ENCODE measurements at places on chromosomes 2 and 18.

- DNase-seq, result no peak
Observed at GRCh38 chr2:234355808-234356365, 141.0 kb downstream of the ARL4C start.

DNA sequence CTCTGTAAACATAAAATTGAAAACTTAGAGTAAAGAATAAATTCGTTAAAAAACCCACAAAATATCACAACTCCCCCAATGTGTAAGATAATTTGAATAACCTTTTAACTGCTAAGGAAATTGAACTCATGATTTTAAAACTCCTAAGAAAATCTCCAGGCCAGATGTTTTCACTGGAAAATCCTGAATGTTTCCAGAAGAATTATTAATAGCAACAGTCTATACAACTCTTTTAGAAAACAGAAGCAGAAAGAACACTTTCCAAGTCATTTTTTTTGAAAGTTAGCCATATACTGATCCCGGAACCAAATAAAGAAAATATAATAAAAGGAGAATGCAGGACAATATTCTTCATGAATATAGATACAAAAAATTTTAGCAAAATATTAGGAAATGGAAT is 165.6 kb downstream of the ACOXL start:
- no peak for DNase-seq

DNA sequence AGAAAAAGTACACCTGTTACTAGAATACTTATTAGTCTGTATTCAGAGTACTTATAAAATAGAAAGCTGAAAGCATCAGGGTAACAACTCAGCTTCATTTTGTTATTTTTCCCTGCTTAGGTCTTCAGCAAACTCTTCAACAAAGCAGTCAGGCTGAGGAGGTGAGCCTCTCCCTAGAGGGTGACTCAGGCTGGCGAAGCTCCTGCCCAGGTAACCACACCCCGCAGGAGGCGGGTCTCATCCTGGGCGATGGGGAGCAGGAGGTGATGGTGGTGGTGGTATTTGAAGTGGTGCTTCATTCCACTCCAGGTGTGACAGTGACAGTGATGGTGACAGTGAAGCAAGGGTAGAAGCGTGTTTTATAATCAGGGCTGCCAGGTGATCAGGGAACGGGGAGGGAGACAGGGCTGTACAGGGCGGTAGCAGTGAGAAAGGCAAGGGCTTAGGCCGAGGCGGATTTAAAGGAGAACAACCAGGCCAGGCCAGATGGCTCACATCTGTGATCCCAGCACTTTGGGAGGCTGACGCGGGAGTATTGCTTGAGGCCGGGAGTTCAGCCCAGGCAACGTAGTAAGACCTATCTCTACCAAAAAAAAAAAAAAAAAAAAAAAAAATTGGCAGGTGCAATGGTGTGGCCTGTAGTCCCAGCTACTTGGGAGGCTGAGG is 127.1 kb downstream of the SOCS6 start:
- no peak for DNase-seq

DNA sequence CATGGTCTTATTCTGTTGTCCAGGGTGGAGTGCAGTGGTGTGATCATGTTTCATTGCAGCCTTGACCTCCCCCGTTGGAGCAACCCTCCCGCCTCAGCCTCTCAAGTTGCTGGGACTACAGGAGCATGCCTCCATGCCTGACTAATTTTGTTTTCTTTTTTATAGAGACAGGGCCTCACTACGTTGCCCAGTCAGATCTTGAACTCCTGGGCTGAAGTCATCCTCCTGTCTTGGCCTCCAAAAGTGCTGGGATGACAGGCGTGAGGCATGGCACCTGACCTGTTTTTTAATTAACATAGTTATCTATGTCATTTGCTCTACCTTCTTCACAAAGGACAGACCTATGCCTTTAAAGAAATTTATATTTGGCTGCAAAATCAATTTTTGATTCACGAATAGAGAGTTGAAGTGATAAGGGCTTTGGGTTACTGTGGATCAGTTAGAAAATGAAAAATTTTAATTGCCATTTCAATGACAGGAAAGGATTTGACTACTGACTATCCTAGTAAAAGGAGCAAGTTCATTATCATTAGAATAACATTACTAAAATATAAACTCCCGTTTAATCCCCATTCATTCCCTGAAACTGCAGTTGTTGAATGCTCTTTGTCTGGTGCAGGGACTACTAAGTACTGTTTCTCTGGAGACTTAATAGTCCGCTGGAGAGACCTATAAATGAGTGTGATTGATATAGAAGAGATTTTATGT is 3.7 kb downstream of the RNF138 start:
- DNase-seq, result no peak

DNA sequence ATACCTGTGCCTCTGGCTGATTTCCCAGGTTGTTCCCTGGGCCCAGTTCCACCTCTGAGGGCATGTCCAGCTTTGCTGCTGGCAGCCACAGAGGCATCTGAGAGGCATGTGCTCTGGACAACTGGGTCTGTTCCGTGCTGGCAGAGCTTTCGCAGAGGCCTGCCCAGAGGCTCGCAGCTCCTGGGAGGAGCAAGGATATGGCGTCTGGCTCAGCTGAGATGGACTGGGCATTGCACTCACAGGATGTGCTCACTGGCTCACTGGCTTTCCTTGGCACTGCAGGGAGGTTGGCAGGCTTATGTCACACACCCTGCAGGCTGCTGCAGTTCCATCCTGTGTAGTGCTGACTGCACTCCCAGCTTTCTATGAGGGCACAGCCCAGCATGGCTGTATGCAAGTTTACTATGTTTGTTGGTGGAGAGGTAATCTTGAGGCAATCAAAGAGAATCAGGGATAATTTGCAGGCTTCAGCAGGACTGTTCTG is 172.3 kb downstream of the PRKCE start:
- no peak for DNase-seq

DNA sequence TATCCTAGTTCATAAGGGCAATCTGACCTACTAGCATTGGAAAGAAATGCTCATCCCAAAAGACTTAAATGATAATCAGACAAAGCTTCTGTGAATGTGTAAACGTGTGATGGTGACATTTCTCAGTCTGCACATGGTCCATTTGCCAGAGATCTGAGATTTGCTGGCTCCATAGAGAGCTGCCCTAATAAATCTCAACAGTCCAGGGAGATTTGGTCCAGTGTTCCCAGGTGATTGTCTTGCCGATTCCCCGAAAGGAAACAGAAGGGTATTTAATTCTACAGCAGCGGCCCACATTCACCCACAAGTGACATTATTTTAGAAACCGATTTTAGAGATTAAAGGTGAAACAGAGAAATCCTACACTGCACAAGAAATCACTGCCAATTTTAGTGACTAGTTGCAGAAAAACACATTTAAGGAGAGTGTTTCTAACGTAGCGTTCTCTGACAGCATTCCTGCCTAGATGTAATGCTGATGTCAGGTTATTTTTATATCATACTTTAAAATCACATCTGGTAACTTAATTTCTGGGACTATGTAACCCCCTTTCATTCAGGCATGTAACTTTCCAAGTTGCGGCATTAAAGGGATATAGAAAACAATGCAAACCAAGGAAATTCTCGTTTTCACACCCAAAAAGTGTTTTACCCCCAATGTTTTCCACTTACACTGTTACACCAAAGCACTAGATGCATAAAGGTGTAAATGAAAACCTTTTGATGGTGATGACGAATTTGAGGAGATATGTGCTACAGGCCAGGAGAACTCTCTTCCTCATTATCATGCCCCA is 231.9 kb upstream of the FN1 start:
- no peak for DNase-seq

- no peak for DNase-seq
Observed at GRCh38 chr2:146623771-146624170, 1221.1 kb upstream of the ACVR2A start.

DNA sequence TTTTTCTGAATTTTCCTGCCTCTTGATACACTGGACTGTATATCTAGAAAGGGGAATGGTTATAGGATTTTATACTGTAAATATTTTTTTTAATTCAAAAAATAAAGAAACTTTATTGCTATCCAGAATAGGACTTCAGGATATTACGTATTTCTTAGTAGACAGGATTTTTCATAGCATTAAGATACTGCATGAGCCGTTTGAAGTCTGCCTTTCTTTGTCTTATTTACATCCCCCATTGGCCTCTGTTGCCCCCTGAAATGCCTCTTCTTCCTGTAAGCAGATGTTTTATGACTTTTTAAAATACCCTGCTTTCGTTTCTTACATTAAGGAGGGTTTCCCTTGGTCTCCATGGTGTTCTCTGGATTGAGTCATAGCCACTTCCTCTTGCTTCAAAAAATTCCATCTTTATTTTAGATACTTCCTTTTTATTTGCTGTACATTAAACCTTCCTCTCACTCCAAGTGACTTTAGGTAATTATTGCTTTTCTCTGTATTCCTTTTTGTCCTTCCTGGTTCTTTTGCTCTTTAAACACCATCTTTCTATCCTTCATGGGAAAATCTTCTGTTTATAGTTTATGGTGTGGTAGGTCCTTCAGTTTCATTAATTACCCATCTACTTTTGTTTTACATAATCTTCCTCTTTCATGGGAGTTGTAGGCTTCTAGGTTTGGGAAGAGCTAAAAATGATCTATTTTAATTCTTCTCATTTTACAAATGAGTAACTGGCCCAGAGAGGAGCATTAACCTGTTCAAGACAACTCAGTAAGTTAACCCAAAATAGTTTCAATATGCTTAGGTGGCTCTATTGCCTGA is 72.6 kb downstream of the ZNF532 start:
- no peak for DNase-seq

- no peak for DNase-seq
Observed at GRCh38 chr18:25648716-25649260, 296.8 kb upstream of the ZNF521 start.

DNA sequence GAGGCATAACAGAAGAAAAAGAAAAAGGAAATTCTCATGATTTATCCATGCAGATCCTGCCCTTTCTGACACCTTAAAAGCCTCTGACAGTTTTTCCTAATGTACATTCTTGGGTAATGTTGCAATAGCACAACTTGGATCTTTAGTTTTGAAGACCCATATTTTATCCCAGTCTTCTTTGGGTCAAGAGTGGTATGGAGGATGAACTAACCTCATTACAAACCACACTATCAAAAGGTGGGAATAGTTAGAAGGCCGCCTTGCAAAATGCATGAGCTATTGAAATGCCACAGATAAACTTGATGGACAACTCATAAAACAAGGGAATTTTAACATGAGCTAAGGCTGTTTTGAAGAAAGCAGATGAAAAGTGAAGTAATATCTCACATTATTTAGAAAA is 1479.8 kb upstream of the ACVR2A start:
- DNase-seq, result no peak

GRCh38 chr18:58135701-58136331 is 91.8 kb downstream of the NEDD4L start:
- peak; percentile 37 for DNase-seq

GRCh38 chr2:172227719-172228118 is 125.0 kb upstream of the DLX2 start:
- no peak for DNase-seq

GRCh38 chr2:123915380-123915779 is 109.7 kb upstream of the CNTNAP5 start:
- no peak for DNase-seq

DNA sequence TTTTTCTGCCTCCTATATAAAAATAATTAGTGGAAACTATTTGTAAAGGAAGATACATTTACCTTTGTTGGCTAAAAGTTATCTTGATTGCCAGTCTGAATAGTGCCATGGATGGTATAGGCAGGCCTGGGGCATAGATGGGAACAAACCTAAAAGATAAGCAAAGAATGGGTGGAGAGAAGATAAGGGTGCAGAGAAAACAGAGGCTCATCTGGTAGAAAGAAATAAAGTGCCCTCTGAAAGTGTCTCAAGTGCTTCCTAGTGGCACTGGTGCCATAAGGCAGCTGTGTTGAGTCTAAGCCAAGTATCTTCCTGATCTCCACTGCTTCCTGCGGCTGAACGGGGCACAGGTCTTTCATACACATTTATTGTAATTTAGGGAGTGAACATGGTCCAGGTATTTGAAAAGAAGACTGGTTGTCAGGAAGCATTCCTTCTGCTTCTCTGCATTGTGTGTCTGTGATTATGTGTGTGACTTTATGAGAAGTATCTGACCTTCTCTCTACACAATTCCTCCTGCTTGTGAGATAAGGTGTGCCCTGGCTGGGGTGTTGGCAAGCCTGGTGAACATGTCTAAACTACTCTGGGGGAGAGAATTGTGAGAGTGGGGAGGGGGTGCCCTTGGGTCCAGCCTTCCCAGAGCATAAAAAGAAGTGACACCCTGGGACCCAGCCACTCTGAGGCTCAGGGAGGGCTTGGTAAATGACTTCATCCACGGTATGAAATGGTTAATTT is 280.5 kb downstream of the CAMKMT start:
- no peak for DNase-seq

- no peak for DNase-seq
Observed at GRCh38 chr2:121081701-121082100, 203.3 kb downstream of the TFCP2L1 start.

- DNase-seq, result no peak
Observed at GRCh38 chr18:8603663-8604520, 5.3 kb upstream of the RAB12 start.

- no peak for DNase-seq
Observed at GRCh38 chr2:197813093-197813787, 8.8 kb downstream of the PLCL1 start.

- DNase-seq, result no peak
Observed at GRCh38 chr2:74286725-74287124, 56.5 kb downstream of the SLC4A5 start.
